Cerebellar cortex (tissue), 1 donor: ENCODE measurements at places on chromosomes 2 and 18.
A peak's percentile ranks its signal among the peaks of the same experiment; 100 is the strongest.

GRCh38 chr2:211344289-211344688, 787.9 kb downstream of the CPS1 start:
- DNase-seq, result no peak

GRCh38 chr18:74745633-74746403, 148.1 kb downstream of the ZNF407 start:
- no peak for DNase-seq

- DNase-seq, result no peak
Measured at GRCh38 chr18:73664896-73665295, 482.7 kb downstream of the FBXO15 start.

- DNase-seq, result no peak
Measured at GRCh38 chr2:95047629-95048510, 22.4 kb downstream of the MAL start.

DNA sequence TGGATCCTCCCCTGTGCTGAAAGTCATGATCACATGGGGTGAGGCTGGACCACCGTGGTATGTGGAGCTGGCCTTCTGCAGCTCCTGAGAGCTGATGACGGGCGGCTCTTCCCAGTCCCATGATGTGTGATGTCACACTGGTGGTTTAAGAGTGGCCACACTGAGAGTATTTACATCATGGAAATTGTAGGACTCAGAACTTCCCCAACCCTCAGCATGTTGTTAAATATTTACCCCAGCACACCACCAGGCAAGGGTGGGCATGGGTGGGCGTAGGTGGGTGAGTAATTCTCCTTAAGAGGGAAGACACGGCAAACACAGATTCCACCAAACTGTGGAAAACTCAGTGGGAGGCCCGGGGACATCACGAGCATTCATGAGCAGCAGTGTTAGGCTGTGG, 106.8 kb downstream of the ALPK2 start:
- DNase-seq, result no peak

DNA sequence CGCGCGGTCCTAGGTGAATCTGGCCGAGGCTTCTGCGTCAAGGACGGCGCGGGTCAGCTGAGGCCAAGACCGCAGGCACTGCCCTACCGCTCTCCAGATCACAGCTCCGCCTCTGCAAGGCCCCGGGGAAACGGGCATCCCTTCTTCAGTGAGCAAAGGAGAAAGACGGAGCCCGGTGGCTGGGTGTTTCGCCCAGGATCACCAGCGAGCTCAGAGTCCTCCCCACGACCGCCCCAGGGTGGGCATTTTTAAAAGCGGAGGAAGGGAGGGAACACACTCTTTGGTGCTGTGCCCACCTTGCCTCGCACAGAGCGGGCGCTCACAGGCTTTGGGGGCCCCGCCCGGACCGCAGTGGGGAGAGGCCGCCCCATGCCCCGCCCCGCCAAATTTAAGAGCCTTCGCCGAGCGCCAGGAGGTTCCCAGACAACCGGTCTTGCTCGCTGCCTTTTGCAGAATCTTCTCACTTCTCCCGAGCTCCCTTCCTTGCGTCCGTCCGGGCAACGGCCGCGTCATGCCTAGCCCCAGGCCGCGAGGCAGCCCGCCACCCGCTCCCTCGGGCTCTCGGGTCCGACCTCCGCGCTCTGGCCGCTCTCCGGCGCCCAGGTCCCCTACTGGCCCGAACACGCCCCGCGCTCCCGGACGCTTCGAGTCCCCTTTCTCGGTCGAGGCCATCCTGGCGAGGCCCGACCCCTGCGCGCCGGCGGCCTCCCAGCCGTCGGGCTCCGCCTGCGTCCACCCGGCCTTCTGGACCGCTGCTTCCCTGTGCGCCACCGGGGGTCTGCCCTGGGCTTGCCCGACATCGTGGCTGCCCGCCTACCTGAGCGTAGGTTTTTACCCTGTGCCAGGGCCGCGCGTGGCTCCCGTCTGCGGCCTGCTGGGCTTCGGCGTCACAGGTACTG, at the start of gene NOTO:
TSS of gene NOTO (plus strand) at position 419 of the 899 bp plus-strand sequence. CDS start at position 512, 93 bp downstream.
- DNase-seq, result peak; percentile 23

DNA sequence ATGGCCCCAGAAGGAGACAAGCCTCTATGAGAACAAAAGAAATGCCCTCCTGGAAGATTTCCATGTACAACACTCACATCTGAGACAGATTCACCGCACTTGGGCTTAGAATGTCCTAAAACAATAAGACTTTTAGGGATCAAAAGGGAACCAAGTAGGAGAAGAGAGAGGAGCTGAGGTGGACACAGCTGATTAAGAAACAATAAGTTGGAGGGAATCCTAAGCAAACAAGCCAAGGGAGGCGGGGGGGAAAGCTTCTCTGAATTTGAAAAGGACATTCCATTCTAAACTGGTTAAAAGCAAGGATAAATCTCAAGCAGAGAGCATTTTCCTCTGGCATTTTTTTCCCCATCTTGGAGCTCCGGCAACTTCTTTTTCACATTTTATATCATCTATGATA, 9.9 kb downstream of the ACVR1 start:
- no peak for DNase-seq

DNA sequence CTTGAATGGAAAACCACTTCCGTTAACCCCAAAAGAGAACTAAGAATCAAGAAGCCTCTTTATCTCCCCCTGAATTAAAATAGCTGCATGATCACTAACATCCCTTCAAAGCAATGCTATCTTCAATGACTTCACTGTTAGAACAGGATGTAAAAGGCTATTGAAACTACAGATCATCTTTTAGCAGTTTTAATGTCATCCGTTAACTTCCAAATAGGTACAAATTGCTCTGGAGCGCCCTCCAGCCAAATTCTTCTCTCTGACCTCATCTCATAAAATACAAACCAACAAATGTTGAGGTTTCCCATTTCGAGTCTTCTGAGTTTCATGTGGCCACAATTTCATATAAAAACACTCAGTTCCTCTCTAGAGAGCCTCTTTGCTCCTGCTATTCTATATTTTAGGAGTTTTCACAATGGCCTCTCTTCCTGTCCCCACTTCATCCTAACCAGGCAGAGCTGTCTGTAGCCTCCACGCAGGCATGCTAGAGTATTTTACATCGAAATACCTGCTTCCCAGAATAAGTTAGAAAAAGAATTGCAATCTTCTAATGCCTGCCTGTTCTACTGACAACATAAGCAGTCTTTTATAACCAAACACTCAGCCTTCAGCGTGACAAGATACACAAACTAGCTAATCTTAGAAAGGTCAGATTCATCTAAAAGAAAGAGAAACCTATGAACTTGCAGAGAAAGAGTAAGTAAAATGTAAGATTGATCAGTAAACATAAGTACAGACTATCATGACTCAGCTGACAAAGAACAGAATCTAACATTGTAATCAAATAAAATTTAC, 37.9 kb downstream of the B4GALT6 start:
- no peak for DNase-seq

DNA sequence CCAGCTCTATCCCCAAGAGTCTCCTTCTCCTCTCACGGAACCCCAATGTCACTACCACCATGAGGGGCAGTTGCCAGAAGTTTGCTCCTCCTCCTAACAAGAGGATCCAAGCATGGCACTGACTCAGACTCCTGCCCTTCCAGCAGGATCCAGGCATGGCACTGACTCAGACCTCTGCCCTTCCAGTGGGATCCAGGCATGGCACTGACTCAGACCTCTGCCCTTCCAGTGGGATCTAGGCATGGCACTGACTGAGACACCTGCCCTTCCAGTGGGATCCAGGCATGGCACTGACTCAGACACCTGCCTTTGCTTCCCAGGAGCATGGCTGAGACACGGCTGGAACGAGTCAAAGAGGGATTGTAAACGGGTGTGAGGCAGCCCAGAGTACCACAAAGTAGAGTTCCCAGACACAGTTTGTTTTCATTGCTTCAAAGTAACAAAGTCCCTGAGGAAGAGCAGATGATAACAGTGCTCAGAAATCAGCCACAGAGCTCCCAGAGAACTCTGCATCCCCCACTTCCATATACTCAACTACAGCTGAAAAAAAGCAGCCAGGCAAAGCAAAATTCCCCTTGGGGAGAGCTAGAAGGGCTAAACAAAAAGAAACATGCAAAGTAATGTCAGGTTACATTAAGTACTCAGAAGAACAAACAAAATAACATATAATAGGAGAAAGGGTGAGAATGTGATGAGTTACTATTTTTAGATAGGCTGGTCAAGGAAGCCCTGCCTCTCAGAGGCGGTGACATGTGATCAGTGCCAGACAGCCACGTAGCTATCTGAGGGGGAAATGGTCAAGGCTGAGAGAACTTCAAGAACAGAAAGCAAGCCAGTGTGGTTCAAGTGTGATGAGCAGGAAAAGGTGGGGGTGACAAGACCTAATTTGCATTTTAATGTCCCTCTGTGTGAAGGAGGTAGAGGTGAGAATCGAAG, 3.0 kb downstream of the BUB1 start:
- no peak for DNase-seq

DNA sequence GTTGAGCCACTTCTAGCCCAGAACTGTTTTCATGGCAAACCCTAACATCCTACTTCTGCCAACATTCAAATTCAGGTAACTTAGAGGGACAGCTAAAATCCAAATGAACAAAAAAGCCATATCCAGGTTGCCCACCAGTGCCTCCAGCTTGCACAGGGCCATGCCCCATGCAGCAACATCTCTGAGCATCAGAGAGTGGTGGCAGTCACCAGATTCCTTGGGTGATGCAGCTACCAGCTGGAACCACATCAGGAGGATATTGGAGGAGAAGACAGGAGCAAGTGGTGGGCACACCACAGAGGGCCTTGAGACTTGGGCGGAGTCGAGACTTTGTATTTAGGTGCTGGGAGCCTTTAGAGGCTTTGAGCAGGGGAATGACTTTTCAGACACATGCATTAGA, 50.5 kb downstream of the SDC1 start:
- no peak for DNase-seq

GRCh38 chr2:74297391-74297790, 45.8 kb downstream of the SLC4A5 start:
- DNase-seq, result no peak

DNA sequence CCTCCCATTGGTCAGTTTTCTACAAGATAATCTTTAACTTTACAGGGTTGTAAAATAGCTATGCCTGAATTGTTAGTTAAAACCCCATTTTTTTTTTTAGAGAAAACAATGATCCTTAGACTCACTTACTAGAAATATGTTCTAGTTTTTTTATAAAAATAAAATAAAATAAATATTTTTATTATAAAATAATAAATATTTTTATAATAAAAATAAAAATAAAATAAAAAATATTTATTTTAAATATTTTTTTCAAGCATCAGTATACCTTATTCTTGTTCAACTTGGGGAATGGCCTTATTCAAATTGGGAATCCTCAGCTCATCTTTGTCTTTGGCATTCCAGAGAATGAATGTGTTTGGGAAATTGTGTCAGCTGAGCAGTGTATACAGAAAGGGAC, 20.8 kb upstream of the IL1RL1 start:
- DNase-seq, result no peak

DNA sequence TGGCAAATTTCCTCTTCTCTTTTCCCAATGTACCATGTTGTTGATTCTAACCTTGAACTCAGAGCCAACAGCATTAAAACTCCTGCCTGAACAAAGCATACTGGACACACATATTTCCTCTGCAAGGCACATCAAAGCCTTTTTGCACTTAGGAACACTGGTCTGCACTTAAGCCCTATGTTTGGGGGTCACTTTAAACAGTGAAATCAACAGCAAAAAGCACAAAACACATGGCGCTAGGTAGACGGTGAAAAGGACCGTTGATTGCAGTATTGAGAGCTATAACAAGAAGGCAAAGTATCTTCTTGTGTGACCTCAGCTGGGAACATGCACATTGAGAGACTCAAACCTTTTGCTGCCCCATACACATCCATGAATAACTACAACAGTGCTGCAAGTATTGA, 83.9 kb upstream of the SH3BP4 start:
- no peak for DNase-seq

GRCh38 chr18:22355598-22355997, 62.1 kb downstream of the CTAGE1 start:
- no peak for DNase-seq

- DNase-seq, result no peak
Measured at GRCh38 chr2:157822993-157823392, 53.1 kb downstream of the ACVR1 start.

DNA sequence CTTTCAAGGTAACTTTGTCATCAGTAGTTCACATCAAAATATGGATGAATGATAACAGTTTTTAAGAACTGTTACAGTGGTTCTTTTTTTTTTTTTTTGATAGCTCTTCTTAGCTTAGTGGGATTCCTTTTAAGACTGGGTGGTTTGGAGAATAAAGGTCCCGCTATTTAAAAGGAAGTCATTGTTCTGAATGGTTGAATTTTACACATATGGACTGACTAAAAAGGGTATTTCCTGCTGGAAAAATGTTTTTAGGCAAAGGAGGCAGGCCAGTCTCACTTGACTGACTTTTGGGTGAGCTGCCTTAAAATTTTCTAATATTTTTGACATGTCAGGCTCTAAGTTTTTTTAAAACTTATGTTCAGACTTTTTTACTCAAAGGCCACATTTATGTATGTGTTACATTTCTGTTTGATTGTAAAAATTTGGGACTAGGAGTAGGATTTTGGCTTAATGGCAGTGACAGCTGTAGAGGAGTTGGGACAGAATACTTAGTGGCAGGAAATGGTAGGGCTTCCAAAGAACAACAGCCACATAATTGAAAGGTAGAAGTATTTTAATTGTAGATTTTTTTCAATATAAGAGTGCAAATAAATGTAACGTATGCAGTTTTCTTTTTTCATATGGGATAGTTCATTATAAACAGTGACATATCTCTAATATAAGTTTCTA, 13.7 kb downstream of the VAPA start:
- no peak for DNase-seq

GRCh38 chr2:224264259-224264658, 137.6 kb downstream of the FAM124B start:
- DNase-seq, result no peak

DNA sequence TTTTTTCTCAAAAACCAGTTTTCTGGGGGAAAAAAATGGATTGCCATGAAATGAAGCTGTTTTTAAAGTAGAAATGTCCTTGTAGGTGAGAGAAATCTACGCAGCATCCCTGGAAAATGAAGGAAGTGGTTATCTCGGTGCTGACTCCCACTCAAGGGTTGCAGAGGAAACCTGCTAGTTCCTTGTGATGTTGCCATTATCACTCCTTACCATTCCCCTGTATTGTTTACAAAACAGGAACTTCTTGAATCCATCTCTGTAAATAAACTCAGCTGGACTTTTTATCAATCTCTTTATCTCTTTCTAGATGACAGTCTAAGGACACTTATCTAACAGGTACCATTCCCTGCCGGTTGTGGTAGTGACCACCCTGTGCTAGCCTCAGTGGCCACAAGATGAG, 61.2 kb downstream of the FEZ2 start:
- DNase-seq, result no peak

- DNase-seq, result no peak
Measured at GRCh38 chr2:88896971-88897370, 205.5 kb downstream of the RPIA start.

GRCh38 chr2:86249176-86249575, 49.9 kb downstream of the MRPL35 start:
- no peak for DNase-seq

- DNase-seq, result no peak
Measured at GRCh38 chr2:19845323-19845920, 56.4 kb downstream of the TTC32 start.

- no peak for DNase-seq
Measured at GRCh38 chr2:196125596-196125995, 45.8 kb downstream of the STK17B start.

GRCh38 chr18:22791310-22791610, 141.9 kb upstream of the RBBP8 start:
- DNase-seq, result no peak
